Muscle of back (tissue), 13 donors: ENCODE measurements at places on chromosomes 6 and 20. TPM values are rescaled to one million over a fixed set of nuclear protein-coding genes. Genes with fewer than 3 reads are reported as not detected.

The UST gene
- 17.9 TPM for polyA plus RNA-seq

The GNAS-AS1 gene
- 1.8 TPM for polyA plus RNA-seq

The DOK5 gene
- 17.6 TPM for polyA plus RNA-seq

The LPA gene
- 0.04 TPM for polyA plus RNA-seq

The ACAT2 gene
- 20.8 TPM for polyA plus RNA-seq

The ZNF831 gene
- 0.18 TPM for polyA plus RNA-seq

The BNIP5 gene
- 0.14 TPM for polyA plus RNA-seq

The TMX4 gene
- polyA plus RNA-seq: 24.5 TPM

The HSPA12B gene
- polyA plus RNA-seq: 19.4 TPM

The LRRC1 gene
- 6.9 TPM for polyA plus RNA-seq

The OPRL1 gene
- 1.1 TPM for polyA plus RNA-seq
